GM10248 (cell line): ENCODE measurements at places on chromosomes 11 and 22.

DNA sequence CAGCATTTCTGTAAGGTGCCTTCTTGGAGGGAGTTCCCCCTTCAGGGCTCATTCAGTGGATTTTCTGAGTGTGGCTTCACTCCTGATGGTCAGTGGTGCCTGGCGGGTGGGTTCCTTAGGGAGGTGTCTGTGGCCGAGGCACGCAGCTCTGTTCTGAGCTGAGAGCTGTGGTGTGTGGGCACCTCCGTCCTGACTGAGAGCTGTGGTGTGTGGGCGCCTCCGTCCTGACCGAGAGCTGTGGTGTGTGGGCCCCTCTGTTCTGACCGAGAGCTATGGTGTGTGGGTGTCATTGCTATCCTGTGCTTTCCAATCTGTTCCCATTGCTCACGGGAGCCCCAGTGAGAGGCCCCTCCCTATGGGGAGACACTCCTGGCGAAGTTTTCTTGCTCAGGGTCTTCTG lies 39.8 kb downstream of the MUC6 start:
- DNase-seq: peak; percentile 60

GRCh38 chr11:122617297-122617696 lies 38.2 kb upstream of the UBASH3B start:
- no peak for DNase-seq

DNA sequence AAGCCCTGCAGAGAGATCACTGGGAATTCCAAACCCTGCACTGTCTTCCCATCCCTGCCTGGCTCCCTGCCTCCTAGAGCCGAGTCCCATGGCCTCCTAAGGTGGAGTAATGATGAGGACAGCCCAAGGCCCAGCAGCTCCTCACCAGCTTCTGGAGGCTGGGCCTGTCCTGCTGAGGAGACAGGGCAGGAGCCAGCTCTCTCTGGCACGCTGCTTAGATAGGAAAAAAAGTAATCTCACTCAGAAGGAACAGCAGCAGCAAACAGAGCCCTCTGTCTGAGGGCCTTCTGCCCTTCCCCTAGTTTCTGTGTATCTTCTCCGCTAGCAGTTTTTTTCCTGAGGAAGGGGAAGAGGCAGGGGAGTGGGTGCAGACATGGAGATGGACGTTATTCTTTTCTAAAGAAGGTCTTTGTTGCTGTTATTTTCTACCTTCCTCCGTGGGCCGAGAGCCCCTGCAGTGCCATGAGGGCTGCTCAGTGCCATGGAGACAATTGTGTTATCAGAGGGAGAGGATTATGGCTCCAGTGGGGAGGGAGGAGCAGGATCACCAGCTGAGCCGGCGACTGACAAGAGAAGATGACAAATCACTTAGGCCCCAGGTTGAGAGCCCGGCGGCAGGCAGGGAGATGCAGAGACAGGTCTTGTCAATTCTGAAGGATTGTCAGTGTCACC lies 315.3 kb downstream of the BUD13 start:
- DNase-seq: no peak

DNA sequence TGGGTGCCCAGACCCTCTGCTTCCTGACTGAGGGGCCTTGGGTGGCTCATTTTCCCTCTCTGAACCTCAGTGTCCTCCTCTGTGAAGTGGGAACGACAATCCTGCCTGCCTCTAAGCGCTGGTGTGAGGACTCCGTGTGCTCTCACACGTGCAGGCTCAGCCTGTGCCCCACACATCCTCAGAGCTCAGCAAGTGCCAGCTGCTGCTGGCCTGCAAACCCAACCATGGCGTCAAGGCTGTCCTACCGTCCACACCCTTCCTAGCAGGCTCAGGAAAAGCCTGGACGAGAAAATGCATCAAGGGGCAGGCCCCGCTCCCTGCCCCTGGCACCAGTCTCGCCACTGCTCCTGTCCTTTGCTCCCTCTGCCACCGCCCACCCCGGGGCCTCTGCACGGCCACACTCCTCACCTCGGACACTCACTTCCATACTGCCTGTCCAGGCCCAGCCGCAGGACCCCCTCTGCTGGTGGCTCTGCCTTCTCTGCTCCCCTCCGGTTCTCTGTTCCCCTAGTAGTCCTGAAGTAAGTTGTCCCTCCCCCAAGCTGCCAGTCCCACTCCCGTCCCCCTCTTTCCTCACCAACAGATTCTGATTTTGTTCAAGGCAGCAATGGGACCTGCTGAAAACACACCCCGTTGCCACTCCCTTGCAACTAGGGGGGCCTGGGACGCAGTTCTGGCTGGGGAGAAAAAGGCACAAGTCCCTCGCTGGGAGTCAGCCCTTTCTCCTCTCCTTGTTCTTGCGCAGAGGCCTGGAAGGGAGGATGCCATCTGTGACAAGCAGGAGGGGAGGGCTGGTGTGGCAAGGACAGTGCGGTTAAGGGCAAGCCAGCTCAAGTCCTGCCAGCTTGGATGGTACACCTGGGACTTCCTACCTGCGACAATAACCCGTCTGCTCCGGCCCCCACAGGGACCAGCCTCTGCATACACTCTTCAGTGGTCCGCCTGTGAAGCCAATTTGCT lies 62.2 kb downstream of the ARFGAP3 start:
- no peak for DNase-seq

DNA sequence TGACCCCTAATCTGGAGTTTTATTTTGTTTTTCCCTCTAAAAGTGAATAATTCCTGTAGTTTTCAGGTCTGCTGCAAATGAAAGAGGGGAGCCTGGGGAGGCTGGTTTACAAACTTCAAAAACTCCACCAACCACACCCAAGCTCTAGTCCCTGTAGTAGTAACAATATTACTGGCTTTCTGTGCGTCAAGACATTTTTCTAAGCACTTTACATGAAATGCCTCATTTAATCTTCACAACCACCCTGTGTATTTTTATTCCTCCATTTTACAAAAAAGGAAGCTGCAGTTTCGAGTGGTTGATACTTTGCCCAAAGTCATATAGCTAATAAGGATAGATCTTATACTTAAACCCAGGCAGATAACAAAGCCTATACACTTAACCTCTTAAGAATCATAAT lies 23.5 kb downstream of the CTNND1 start:
- peak; percentile 28 for DNase-seq

GRCh38 chr11:103978616-103979595 lies 57.5 kb upstream of the DDI1 start:
- no peak for DNase-seq

DNA sequence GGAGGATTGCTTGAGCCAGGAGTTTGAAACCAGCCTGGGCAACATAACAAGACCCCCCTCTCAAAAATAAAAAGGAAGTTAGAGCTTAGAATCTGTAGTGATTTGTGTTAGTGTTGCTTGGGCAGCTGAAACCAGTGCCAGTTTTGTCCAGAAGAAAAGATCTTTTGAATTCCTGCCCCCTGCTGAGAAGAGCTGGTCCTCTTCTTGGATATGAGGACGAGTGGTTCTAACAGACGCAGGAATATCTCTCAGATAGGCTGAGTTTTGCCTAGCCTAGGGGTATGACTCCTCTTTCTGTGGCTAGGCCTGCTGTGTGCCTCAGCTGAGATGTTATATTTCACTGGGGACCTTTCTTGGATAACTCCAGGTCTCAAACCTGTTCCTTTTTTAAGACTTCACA lies 102.8 kb downstream of the STIM1 start:
- no peak for DNase-seq

GRCh38 chr11:35549787-35550186 lies 24.4 kb upstream of the PAMR1 start:
- DNase-seq: no peak
